ENCODE measurements at places on chromosomes 1 and 21. TPM values are rescaled to one million over a fixed set of nuclear protein-coding genes. Genes with fewer than 3 reads are reported as not detected.

The SLAMF6 gene
- polyA plus RNA-seq: 0.50 TPM

The NDUFV3 gene
- polyA plus RNA-seq: 35.5 TPM

The TFF2 gene
- not detected for polyA plus RNA-seq

The UBL4B gene
- not detected for polyA plus RNA-seq

The MFSD2A gene
- polyA plus RNA-seq: 17.9 TPM

The SH2D2A gene
- polyA plus RNA-seq: 0.20 TPM

The OR2L2 gene
- polyA plus RNA-seq: not detected

The NUP210L gene
- not detected for polyA plus RNA-seq
